Retina (tissue), 1 donor: ENCODE measurements at places on chromosomes 13 and 19.

- peak; percentile 58 for DNase-seq
Observed at GRCh38 chr13:23547000-23547590, 23.1 kb upstream of the TNFRSF19 start.

DNA sequence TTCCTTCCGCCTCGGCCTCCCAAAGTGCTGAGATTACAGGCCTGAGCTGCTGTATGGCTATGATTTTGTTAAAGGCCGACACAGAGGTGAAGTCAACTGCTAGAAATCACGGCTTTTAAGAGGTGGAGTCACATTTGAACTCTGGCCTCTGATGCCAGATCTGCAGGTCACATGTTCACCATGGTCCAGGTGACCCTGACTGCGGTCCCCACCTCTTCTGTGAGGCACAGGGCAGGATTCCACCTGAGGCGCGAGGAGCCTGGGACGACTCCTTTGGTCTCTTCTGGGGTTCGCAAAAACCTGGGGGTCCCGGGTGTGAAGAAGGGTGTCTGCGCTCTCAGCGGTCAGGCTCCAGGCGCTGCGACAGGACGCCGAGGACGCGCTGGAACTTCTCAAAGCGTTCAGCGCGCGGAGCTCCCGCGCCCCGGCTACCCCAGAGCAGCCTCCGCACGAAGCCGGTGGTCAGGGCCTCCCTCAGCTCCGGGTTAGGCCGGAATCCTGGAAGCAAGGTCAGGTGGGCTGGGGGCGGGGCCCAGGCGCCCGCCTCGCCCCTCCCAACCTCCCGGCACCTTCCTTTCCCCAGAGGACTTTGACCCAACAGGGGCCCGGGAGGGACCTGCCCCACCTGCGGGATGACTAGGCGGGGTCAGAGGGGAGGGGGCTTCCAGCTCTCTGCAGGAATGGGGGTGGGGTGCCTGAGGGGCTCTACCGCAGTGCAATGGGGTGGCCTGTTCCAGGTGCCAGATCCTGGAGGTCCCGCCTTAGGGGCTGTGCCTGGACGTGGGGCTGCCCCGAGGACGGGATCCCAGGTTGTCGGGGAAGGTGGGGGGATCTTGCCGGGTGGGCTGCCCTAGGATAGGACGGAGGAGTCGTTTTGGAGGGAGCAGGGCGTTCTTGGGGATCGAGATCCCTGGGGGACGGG lies 13.0 kb downstream of the TRIP10 start:
- DNase-seq = no peak

- no peak for DNase-seq
Observed at GRCh38 chr13:99496184-99497142, 4.8 kb upstream of the TM9SF2 start.

- peak; percentile 8 for DNase-seq
Observed at GRCh38 chr19:40089462-40089861, 1.3 kb downstream of the ZNF780A start.

DNA sequence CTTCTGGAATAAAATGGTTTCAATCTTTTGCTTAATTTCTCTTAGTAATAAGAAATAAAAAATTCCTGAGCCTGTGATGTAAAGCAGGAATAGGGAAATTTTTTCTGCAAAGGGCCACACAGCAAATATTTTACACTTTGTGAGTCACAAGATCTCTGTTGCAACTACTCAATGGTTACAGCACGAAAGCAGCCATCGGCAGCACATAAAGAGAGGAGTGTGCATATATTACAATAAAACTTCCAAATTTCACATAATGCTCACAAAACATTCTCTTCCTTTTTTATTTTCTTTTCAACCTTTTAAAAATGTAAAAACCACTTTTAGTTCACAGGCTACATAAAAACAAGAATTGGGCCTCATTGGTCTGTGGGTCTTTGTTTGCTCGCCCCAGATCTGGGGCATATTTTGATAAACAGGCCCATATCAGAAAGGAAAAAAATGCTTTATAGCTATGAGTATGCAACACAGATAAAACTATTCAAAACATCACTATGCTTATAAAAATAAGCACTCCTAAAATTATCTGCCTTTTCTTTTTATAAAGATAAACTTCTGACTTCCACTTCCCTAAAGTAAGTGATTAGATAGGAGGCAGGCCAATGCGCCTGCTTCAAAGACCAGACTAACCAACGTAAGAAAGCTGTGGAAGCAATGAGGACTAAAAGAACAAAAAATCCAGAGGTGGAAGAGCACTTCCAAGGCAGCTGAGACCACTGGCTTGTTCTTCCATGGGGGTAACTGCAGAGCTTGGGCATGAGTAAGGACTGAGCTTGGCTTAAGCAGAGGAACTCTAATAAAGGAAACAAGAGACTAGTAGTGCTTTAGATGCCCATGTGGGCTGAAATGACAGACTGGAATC lies 26.5 kb downstream of the MYCBP2 start:
- no peak for DNase-seq

DNA sequence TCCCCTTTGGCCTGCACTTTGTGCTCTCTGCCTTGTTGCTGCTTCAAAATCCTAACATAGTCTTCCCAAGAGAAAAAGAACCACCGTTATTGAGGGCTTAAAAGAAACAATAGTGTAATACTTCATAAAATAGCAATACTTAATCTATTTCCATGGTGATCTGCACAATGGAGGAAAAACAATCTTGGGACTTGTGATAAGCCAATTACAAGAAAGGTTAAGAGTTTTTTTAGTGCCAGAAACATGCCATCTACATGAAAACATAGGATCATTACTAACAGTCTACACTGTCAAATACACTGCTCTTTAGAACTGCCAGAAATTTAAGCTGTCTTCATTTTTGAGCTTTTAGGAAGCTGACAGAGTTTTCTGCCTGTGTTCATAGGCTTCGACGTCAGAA lies 54.1 kb upstream of the MAB21L1 start:
- DNase-seq = peak; percentile 35

GRCh38 chr13:42270857-42271215 lies 1.1 kb upstream of the AKAP11 start:
- no peak for DNase-seq

- DNase-seq = no peak
Observed at GRCh38 chr13:28615916-28616446, 42.9 kb upstream of the POMP start.

- DNase-seq = no peak
Observed at GRCh38 chr13:24651718-24652345, 28.4 kb upstream of the ATP12A start.

DNA sequence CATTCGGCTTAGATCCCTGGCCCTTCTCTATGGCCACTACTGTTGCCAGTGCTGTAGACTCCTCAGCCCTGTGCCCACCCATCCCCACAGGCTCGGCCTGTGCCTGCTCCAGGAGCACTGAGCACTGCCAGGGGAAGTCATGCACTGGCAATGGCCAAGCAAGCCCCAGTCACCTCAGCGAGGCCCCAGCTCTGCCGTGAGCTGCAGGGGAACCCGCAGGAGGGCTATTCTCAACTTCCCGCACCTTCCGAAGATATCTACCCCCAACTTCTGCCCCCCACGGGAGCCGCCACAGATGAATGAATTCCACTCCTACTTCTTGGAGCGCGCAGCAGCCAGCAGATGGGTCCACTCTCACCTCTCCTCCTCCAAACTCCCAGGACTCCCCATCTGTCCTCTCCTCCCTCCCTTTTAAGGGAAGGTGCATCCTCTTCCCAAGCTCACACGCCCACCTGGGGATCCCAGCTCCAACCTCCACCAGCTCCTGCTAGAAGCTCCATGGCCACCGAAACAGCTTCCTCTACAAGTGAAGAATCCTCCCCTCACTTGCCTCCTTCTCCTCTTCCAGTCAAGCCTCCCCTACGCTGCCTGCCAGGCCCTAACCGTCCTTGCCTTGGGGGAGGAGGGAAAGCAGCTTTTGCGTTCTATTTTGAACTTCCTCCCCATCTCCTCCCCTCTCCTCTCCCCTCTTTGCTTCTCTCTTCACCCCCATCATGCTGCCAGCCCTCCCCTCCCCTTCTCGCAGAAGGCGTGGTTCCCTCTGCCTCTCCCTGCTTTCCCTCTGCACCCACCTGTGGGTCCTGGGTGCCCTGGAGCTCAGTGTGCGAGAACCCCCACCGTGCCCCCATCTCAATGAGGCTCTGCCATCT lies 52.2 kb downstream of the PEPD start:
- DNase-seq = no peak

GRCh38 chr13:42063105-42063504 lies 14.7 kb downstream of the DGKH start:
- no peak for DNase-seq

DNA sequence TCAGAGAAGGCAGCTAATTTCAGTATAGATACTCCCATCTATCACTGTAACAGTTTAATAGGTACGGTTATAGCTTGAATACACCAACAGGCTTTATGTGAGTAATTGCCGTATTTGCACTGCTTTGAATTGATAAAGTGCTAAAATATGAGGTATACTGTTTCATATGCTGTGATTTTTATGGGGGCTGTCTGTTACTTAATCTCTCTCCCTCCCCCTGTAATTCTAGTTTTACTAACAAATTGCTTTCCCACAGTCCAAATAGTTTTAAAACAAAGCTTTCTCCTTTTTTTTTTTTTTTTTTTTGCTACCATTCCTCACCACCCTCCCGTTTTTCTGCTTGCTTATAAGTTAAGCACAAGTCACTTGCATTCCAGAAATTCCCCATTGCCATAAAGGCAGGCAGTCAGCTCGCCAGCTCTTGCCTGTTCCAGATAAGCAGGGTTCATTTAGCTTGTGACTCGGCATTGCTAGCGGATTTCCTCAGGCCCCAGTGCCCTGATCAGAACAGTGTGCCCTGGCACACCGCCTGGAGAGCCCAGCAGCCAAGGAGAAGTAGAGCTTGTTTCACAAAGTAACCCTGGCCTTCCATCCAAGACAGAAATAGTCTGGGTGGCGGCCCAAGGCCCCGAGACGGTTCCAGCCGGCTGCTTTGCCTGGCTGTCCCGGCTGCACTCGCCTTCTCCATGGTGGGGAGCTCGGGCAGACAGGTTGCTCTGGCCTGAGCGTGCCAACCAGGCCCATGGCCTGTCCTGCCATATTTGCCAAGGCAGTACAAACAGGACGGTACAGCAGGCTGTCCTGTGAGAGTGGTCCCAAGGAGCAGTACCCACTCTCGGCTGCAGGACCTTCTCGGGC lies 43.5 kb upstream of the NPAS1 start:
- DNase-seq = no peak

DNA sequence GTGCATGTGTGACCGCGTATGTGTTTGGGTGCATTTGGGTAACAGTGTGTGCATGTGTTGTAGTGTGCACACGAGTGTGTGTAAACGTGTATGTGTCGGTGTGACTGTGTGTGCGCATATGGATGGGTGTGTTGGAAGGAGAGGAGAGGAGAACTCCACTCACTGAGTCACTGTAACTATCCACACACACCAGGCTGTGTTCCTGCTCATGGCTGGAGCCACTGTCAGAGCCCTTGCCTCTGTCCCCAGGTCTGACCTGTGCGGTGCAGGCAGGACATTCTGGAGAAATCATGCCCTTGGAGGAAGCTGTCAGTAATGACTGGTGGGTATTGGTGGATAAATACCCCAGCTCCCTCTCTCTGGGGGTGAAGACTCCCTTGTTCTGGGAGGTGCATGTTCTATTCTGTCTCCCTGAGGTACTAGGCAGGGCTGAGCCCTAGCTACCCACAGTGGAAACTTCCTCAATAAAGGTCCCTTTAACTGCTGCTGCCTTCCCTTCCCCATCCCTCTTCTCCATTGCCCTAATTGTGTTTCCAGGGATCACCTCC lies 48.4 kb downstream of the CYP4F22 start:
- no peak for DNase-seq

- no peak for DNase-seq
Observed at GRCh38 chr19:29537181-29537580, 11.4 kb downstream of the VSTM2B start.

DNA sequence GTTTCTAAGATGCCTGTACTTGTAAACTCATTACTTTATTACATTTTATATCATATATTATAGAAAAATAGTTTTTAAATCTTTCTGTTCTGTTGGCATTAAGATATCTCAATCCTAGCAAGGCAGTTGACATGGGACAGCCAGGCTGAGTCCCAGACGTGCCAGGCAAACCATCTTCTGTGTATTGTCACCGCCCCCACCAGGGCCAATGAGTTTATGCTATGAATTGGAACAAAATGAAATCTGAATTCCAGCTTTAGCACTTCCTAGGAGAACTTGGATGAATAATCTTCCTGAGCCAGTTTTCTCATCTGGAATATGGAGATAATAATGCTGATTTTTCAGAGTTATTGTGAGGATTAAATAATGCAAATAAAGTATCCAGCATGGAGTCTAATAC lies 79.9 kb upstream of the GSX1 start:
- DNase-seq = no peak

DNA sequence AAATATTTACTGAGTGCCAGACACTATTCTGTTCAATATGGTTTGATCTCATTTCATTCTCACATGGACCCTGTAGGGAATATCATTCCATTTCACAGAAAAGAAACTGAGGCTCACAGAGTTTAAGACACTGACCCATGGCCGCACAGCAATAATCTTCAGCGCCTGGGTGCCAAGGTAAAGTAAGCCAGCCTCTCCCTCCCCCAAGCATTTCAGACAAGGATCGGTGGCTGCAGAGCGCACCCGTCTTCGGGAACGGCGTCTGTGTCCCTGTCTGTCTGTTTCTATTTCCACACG lies 4.3 kb upstream of the PDE4A start:
- no peak for DNase-seq

- no peak for DNase-seq
Observed at GRCh38 chr13:28485996-28486543, 8.9 kb downstream of the FLT1 start.

- DNase-seq = peak; percentile 43
Observed at GRCh38 chr19:55172741-55173140, 6.3 kb upstream of the DNAAF3 start.

GRCh38 chr13:79990048-79990447 lies 350.9 kb downstream of the SPRY2 start:
- no peak for DNase-seq

- peak; percentile 80 for DNase-seq
Observed at GRCh38 chr13:35475212-35475959, 1.1 kb downstream of the MAB21L1 start.

- DNase-seq = no peak
Observed at GRCh38 chr13:33174931-33175330, 110.6 kb downstream of the STARD13 start.

DNA sequence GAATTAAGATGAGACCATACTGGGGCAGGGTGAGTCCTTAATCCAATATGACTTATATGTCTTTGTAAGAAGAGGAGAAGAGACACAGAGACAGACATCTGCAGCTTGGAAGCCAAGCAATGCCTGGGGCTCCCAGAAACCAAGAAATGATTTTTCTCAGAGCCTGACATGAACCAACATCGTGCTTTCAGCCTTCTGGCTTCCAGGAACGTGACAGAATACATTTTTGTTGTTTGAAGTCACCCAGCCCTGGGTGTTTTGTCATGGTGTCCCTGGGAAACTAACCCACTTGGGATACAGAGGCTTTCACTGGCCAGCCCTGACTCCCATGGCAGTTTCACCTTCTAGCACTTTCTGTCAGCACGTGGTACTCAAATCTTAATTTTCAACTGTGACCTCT lies 95.3 kb upstream of the SLC10A2 start:
- no peak for DNase-seq
